Keratinocyte (primary cell): ENCODE measurements at places on chromosomes 7 and 10.
A peak's percentile ranks its signal among the peaks of the same experiment; 100 is the strongest.

GRCh38 chr7:71131256-71132126 lies 453 bp upstream of the GALNT17 start:
- peaks cover 16% of the 10 kb centered on the region for H3K27me3 ChIP-seq

GRCh38 chr10:53123311-53123710 lies 350.7 kb upstream of the MBL2 start:
- DNase-seq, result no peak
- H3K4me1 ChIP-seq, result no peaks in the 10 kb centered on the region
- H3K27ac ChIP-seq, result no peak overlapping the region
- H3K36me3 ChIP-seq, result no peaks in the 10 kb centered on the region
- H3K4me3 ChIP-seq, result no peak overlapping the region

- no peaks in the 10 kb centered on the region for H3K36me3 ChIP-seq
- peaks cover 15% of the 10 kb centered on the region for H3K4me1 ChIP-seq
- H3K27ac ChIP-seq, result no peak overlapping the region
- H3K4me3 ChIP-seq, result no peak overlapping the region
- no peak for DNase-seq
Observed at GRCh38 chr7:139118805-139119485, 9.4 kb upstream of the ZC3HAV1 start.

DNA sequence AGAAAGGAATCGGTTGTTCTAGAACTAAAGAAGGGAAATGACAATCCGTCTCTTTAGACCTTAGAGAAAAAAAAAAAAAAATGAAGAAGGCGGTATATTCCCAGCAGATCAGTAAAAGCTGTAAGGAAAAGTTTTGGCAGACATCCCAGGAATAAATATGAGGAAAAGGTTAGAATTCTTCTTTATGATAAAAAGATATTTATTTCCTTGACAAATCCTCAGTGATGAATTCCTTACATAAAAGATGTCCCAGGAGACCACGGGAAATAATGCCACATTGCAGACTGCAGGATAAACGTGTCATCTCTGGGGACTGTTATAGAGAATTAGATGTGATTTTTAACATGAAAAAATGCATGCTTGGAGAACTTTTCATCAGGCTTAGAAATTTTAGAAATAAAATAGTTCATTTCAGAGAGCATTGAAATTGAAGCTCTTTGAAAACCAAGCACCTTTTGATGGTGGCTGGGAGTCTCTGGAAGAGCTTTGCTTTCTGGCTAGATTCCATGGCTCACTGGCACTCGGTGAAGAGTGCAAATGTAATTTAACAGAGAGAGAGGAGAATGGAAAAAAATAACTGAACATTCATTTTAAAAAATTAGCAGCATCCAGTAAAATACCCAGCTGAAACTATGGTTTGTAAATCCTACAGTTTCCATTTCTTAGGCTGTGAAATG lies 98.2 kb downstream of the PRPF18 start:
- peaks cover 19% of the 10 kb centered on the region for H3K4me1 ChIP-seq
- no peaks in the 10 kb centered on the region for H3K27me3 ChIP-seq
- H3K4me3 ChIP-seq, result no peak overlapping the region

DNA sequence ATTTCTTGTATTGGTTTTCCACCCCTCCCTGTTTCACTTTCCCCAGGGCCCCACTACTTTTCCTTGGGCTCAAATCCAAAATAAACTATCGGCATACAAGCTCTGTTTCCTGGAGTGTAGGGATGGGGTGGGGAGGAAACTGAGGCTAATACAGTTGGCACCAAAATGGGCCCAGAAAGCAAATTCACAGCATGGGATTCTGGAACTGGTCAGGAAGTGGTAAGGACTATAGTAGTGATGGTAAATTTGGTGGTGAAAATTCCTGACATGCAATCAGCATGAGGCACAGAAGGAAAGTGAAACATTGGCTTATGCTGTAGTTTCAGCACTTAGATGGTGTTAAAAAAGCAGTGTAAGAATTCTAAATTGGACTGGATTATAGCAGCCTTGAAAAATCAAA lies 8.7 kb upstream of the SAMD9L start:
- no peaks in the 10 kb centered on the region for H3K27me3 ChIP-seq
- H3K36me3 ChIP-seq, result no peaks in the 10 kb centered on the region
- no peaks in the 10 kb centered on the region for H3K4me1 ChIP-seq
- H3K4me3 ChIP-seq, result no peak overlapping the region

DNA sequence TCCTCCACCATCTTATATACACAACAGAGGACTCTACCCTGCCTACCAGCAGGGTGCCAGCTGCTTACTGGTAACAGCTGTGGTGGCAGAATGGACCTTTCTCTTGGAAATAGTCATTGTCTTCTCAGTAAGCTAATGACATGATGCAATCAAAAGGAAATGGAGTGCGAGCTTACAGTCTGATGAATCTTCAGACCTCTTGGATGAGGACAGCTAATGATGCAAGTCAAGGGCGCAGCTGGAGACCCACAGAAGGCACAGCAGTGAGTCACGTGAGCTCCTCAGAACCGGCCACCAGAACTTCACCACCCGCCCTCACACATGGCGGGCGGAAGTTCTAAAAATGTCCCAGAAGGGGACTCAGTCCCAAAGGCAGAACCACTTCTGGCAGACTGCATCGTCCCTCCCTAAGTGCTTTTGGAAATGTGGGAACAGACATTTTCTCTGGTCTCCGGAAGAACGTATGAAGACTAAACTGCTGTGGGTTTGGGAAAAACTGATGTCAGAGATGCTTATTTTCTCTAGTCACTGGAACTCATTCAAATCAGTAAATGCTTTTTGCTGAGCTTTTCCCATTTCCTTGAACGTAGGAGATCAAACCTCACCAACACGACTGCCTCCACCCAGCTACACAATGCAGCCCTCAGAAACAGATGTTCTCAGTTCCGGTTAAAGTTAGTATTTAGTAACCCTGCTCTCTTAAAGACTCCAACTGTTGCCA lies 96.4 kb downstream of the FAS start:
- DNase-seq, result no peak
- H3K36me3 ChIP-seq, result no peaks in the 10 kb centered on the region
- no peaks in the 10 kb centered on the region for H3K27me3 ChIP-seq
- H3K27ac ChIP-seq, result no peak overlapping the region
- no peak overlapping the region for H3K4me3 ChIP-seq

DNA sequence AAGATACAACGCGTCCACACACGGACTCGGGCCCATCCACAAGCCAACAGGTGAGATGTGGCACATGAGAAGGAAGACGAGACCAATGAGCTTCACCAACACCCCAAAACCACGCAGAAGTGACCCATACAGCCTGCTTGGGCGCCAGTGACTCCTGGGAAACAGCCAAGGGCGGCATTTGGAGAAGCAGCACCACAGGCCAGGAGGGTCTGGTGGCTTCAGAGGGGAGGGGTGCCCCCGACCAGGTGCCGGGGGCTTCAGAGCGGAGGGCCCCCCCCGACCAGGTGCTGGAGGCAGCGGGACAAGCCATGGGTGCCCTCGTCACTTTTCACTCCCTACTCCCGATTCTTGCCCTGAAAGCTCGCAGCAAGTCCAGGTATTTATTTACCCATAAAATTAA lies 140.1 kb downstream of the DIP2C start:
- H3K4me3 ChIP-seq, result no peak overlapping the region
- no peak for DNase-seq
- peaks cover 15% of the 10 kb centered on the region for H3K4me1 ChIP-seq
- no peak overlapping the region for H3K27ac ChIP-seq

GRCh38 chr10:12777840-12778585 lies 223.5 kb downstream of the CCDC3 start:
- no peak for DNase-seq
- no peak overlapping the region for H3K27ac ChIP-seq
- no peaks in the 10 kb centered on the region for H3K36me3 ChIP-seq
- H3K4me3 ChIP-seq, result no peak overlapping the region
- no peaks in the 10 kb centered on the region for H3K4me1 ChIP-seq

DNA sequence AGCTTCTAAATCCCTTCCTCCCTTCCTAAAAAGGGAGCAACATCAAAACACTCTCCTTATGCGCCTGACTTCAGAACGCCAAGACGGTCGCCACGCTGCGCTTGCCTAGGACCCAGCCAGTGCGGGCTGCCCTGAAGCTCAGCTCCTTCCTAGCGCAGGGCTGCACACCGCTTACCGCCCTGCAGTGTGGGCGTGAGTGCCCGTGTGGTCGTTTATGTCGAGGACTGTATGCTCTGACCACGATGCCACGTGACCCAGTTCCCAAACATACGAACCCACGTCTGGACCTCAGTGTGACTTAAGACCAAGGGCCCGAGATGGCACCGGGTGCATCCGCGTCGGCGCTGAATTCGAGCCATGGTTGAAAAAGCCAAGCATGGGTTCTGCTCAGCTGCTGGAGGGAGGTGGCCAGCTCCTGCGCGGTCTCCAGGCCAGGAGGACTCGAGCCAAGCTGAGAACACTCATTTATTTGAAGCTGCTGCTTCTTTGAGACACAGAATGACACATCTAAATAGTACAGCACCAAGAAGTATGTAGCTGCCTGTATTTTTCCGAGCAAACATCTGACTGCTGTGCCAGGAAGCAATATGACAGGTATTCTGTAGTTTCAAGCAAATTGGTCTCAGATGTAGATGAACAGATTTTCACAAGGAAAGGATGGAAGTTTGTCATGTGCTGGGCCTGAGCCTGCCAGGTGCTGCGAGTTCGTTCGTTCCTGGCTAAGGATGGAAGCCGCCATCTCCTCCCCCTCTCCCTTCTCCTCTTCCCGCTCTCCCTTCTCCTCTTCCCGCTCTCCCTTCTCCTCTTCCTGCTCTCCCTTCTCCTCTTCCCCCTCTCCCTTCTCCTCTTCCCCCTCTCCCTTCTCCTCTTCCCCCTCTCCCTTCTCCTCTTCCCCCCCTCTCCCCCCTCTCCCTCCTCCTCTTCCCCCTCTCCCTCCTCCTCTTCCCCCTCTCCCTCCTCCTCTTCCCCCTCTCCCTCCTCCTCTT lies 184.7 kb downstream of the EBF3 start:
- no peaks in the 10 kb centered on the region for H3K36me3 ChIP-seq
- DNase-seq, result no peak
- no peaks in the 10 kb centered on the region for H3K4me1 ChIP-seq
- H3K27me3 ChIP-seq, result no peaks in the 10 kb centered on the region
- no peak overlapping the region for H3K4me3 ChIP-seq

DNA sequence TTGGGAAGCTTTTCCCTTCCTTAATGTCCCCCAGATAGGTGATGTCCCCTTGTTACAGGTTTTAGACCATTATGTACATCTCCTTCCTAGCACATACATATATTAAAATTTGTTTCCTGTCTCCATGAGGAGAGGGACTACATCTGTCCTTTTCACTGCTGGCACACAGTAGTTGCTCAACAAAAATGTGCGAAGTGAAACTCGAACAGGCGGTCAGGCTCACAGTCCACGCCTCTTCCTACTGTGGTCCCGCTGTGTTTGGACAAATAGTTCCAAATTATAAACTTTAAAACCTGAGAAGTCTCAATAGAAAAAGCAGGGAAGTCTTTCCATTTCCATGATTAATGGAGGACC lies 1.2 kb upstream of the HHEX start:
- no peak overlapping the region for H3K27ac ChIP-seq
- no peak overlapping the region for H3K4me3 ChIP-seq
- no peaks in the 10 kb centered on the region for H3K36me3 ChIP-seq
- DNase-seq, result no peak

DNA sequence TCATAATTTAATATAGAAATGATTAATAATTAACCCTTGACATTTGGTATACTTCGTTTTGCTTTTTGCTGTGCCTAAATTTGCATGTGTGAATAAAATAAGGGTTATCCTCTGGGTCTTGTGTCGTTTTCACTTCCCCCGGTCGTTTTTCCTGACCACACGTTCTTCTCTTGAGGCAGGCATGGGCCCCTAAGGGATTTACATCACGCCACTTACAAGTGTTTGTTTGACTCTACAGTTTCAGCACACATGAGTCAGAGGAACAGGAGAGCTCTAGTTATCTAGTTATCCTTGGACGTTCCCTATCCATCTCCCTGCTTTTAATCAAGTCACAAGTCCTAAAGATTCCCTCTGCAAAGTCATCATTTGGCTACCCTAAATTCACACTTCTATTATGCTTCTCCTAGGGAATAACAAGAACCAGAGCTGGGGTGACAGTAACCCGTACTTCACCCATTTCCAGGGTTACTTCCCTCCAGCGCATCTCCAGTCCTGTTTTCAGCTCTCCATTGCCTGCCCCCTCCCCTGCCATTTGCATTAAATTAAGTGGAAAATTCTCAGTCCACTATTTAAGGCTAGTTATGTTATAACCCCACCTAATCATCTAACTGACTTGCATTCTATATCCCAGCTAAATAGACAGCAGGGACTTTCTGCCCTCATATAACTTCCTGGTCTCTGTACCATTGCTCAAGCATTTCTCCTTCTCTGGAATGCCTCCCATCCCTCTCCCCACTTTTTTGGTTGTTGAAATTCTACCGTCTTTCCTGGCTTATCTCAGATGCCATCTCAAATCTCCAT lies 206.9 kb downstream of the PTEN start:
- H3K27ac ChIP-seq, result no peak overlapping the region
- no peaks in the 10 kb centered on the region for H3K4me1 ChIP-seq
- H3K4me3 ChIP-seq, result no peak overlapping the region
- no peaks in the 10 kb centered on the region for H3K27me3 ChIP-seq
- DNase-seq, result no peak

- H3K4me1 ChIP-seq, result no peaks in the 10 kb centered on the region
- H3K27me3 ChIP-seq, result peaks cover 4% of the 10 kb centered on the region
- no peak for DNase-seq
- H3K27ac ChIP-seq, result no peak overlapping the region
Observed at GRCh38 chr10:75597773-75598440, 166.5 kb downstream of the LRMDA start.

DNA sequence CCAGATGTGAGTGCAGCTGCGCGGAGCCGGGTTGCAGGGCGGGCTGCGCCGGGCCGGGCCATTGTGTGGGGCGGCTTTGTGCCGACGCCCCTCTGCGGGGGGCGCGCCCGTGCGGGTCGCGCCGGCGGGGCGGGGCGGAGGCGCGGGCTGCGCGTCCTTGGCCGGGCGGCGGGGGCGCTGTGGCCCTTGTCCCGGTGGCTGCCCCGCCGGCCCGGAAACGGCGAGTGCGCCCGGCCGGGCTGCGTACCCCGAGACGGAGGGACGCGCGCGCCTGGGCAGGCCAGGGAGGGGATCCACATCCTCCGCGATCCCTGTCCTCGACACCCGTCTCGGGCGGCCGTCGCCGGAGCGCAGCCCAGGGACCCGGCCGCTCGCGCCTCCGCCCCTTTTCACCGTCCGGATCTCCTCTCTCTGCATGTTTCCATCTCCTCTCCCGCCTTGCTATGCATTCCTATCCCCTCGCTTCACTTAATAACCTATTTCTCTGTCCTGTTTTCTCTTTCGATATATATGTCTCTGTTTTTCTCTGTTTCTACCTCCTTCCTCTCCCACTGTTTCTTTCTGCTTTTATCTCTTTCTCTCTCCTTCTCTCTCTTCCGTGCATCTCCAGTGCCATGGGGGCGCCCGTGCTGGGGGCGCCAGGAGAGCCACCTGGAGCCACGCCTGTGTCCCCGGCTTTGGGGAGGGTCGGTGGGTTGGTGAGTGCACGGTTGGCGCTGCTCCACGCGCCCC lies 765 bp downstream of the PFKFB3 start:
- no peaks in the 10 kb centered on the region for H3K36me3 ChIP-seq
- H3K4me1 ChIP-seq, result peaks cover 21% of the 10 kb centered on the region
- DNase-seq, result no peak
- peak overlapping the region; percentile 84 for H3K27ac ChIP-seq
- peak overlapping the region; percentile 85 for H3K4me3 ChIP-seq
